ENCODE measurements at places on chromosomes 13 and 19.

DNA sequence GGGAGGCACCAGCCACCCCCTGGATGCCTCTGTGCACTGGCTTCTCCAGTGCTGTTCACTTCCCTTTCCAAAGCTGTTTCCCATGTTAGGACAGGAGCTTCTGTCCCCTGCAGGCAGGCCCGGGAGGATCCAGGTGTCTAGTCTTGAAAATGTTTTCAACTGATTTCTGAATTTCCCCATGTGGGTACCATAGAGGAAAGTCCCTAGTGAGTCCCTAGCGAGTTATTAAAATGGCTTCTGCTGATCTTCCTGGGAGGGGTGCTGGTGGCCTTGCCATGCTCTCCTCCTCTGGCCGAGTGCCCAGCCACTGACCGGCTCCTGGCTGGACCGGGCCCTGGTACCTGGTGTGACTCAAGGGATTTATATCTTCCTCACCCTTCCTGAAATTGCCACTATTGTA lies 5.2 kb upstream of the ANKRD10 start:
- no peak for DNase-seq

- DNase-seq: no peak
Measured at GRCh38 chr19:30001791-30002190, 59.8 kb downstream of the URI1 start.

GRCh38 chr13:80123945-80124344 lies 217.0 kb downstream of the SPRY2 start:
- DNase-seq: no peak

DNA sequence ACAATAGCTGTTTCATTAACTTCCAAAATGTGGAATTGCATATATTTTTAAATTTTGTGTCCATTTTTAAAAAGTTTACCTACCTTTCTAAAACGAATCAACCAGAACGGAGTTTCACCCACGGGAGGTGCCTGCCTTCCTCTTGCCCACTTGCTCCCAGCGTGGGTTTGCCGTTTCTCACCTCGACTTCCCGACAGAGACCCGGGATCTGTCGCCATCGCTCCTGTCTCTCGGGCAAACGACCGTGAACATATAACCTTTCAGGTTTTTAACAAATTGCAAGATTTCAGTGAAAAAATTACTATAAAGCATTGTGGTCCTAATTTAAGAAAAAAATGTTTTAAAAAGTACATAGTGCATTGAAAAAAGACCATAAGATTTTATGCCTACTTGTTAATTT lies 4.2 kb downstream of the TMEM255B start:
- DNase-seq: no peak
